ENCODE measurements at places on chromosomes 16 and 17.

DNA sequence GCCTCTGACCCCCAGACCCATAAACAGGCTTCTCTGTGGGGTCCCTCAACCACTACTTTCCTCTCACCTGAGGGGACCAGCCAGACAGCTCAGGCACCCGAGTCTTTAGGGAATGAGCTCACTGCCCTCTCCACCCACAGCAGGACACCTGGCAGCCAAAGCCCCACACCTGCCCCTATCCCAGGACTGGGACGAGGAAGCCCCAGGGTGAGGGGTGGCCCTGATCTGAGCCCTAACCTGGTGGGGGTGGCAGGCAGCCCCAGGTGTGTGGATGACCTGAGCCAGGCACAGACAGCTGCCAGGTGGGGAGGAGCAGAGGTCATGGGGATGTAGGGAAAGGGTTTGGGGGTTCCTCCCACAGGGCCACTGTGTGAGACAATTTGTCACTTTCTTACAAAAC is 1.7 kb upstream of the TEX19 start:
- no peak for DNase-seq

- no peak for DNase-seq
Measured at GRCh38 chr16:21643785-21644184, 8.6 kb downstream of the IGSF6 start.

- no peak for DNase-seq
Measured at GRCh38 chr17:78999056-78999768, 10.4 kb downstream of the CANT1 start.

- no peak for DNase-seq
Measured at GRCh38 chr16:83714286-83714685, 93.5 kb upstream of the HSBP1 start.

GRCh38 chr16:10226141-10226986 is 44.1 kb upstream of the GRIN2A start:
- DNase-seq: no peak

DNA sequence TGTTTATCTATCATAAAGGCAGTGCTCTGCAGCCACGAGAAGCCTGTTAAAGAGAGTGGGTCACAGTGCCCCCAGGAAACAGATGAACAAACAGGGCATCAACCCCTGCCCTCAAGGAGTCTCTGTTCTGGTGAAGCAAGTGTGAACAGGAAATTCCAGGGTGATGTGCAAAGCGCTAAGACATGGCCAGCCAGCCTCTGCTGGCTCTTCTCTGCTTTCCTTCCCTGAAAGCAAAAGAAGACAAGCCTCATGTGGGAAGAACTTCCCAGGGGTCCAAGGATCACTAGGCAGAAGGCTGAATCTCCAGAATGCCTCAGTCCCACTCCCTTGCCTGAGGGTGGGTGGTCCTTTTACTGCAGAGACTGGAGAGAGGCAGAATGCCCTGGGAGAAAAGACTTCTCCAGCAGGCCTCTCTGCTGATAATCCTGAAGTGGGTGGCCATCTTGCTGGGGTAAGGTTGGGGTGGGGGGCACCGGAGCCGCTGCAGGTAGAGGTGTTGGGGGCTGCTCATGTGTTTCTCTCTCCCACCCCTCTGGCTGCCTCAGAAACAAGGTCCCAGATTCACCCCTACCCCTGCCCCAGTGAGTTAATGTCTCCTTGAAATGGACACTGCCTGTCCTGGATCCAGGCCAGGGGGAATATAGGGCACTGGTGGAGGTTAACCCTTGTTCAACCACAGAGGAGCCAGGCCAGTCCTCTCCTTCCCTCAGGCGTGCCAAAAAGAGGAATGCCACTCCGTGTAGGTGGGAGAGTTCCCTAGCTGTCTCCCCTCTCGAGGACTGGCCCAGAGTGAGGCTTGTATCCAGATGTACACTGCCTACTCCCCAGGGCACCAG is 2.4 kb downstream of the ANKRD13B start:
- no peak for DNase-seq

GRCh38 chr16:11475896-11476630 is 110.7 kb downstream of the LITAF start:
- DNase-seq: no peak
